ENCODE measurements at places on chromosomes 16 and 17.

GRCh38 chr17:33012522-33013033, 20.9 kb downstream of the SPACA3 start:
- DNase-seq = no peak

- DNase-seq = no peak
These were observed 121.9 kb downstream of the DNAH3 start for GRCh38 chr16:21028728-21029127.

DNA sequence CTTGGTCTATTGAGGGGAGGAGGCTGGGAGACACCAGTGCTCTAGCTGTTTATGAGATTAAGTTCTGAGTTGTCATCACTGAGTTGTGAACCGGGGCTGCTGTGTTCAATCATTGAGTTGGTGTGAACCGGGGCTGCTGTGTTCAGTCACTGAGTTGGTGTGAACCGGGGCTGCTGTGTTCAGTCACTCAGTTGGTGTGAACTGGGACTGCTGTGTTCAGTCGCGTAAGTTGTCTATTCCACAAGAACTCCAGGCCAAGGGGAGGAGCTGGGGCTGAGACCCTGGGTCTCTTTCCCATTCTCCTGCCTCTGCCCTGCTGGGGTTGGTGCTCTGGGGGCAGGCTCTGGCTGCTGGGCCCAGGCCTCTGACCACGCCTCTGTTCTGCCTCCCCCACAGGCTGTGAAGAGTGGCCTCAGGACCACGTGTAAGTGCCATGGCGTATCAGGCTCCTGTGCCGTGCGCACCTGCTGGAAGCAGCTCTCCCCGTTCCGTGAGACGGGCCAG, 24.5 kb downstream of the WNT9B start:
- DNase-seq = no peak

DNA sequence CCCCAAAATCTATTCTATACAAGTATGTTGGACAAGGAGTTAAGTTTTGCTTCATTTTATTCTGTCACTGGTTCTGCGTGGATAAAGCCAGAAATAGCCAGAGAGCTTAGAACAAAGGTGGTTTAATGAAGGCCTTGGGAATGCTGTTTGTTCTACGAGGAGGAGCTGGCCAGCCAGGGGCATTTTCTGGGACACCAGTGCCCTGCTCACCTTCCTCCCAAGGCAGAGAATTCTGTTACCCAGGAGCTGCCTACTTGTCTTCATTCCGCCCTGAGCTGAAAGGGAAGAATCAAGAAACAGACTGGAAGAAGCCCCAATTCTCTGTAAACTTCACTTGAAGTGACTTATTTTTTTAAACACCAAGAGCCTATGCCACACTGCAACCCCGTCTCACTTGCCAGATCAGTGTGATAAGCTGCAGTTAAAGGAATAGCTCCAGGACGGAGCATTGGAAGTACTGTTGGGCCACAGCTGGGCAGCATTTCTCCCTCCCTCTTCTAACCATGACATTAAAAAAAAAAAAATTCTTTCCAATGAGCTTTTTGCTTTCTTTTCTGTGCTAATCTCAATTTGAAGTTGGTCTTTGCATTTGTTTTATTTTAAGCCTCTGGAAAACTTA, 149.8 kb upstream of the DYNLRB2 start:
- no peak for DNase-seq

- no peak for DNase-seq
These were observed 13.0 kb downstream of the SARM1 start for GRCh38 chr17:28384281-28385036.

- no peak for DNase-seq
These were observed 399.7 kb downstream of the NPIPA8 start for GRCh38 chr16:17936766-17937402.

- DNase-seq = no peak
These were observed 32.6 kb upstream of the ERN1 start for GRCh38 chr17:64162554-64162953.

DNA sequence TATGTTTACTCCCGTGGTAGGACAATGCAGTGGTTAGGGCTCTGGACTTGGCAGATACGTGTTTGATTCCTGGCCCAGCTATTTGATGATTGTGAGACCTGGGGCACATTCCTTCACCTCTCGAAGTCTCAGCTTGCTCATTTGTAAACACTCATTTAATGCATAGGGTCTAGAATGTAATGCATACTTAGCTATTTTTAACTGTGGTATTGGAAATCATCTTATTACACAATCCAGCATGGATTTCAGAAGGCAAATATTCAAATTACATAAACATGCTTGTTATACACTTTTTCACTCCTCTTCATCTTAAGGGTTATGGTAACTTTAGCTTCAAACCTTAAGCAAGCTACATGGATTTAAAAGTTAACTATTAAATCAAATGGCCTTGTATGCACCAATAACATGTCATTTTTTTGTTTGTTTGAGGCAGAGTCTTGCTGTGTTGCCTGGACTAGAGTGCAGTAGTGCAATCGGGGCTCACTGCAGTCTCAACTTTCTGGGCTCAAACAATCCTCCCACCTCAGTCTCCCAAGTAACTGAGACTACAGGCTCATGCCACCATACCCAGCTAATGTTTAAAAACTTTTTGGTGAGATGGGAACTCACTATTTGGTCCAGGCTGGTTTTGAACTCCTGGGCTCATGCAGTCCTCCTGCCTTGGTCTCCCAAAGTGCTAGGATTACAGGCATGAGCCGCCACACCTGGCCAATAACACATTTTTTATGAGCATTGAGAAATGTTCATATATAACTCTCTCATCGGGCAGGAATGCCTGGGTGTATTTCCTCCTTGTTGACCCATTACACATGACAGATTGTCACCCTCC, 52.5 kb downstream of the VAT1L start:
- DNase-seq = no peak

DNA sequence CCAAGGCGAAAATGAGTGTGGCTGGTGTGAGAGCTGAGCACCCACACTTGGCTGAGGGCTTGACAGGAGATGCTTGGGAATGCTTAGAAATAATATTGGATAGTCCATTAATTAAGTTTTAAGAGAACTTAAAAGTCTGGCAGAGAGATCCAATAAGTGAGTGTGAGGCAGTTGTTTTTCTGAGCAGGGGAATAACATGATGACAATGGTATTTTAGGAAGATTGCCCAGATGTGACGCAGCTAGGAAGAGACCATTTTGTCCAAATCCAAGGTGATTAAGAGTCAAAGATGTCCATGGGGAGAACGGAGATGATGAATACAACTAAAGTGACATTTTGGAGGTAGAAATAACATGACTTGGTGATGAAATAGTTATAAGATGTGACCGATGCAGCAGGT, 102.8 kb upstream of the AXIN2 start:
- DNase-seq = no peak

DNA sequence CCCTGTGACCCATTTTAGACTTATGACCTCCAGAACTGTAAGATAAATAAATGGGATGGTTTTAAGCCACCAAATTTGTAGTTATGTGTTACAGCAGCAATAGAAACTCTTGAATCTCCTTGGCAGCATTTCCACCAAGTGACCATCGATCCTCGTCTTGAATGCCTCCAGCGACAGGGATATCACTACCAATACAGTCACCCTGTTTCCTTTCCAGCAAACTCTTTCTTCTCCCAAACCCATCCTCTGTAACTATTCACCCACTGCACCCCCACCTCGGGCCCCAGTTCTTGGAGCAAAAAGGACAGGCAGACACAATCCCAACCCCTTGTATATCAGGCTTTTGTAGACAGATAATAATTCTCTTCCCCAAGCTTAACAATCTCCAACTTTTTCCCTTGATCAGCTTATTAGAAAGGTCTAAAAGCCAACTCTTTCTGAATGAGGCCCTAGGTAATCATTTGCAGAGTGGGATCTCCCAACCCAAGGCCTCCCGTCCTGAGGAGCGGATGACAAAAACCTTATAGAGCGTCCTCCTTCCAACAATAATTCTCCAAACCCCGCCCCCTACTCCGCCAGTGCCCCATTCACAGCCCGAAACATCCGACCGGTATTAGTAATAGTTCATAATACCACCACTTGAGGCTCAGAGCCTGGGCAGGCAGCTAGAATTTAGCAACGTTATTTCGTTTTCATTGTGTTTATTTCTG, 14.7 kb upstream of the PLLP start:
- no peak for DNase-seq

GRCh38 chr17:81907219-81908145, 3.7 kb downstream of the PCYT2 start:
- DNase-seq = no peak

DNA sequence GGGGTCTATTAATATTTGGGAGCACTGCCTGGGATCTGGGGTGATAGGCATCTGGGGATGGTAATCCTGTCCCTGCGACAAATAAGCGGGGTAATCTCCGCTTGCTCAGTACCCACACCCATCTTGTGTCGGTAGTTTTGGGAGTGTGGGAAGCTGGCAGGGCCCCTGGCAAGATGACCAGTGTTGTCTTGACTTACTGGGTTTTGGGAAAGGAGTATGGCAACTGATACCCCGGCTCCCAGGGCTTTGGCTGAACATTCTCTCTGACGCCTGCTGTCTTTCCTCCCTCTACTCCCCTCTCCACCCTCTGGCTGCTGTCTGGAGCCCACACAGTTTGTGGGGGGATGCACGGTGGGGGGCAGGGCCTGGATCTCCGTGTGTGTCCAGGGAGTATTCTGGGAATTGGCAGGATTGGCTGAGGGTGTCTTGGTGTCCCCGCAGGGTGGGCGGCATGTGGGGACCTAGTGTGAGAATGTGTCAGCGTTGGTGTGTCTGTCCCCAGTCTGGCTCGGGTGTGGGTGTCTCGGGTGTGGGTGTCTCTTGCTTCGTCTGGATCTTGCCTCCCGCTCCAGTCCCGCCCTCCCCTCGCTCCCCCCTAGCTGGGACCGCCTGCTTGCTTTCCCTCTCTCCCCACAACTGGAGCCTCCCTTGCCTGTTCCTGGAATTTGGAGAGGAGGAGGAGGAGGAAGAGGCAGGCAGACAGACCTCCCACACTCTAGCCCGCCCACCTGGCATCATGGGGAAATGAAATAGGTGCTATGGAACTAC, 12.0 kb downstream of the RARA start:
- no peak for DNase-seq

DNA sequence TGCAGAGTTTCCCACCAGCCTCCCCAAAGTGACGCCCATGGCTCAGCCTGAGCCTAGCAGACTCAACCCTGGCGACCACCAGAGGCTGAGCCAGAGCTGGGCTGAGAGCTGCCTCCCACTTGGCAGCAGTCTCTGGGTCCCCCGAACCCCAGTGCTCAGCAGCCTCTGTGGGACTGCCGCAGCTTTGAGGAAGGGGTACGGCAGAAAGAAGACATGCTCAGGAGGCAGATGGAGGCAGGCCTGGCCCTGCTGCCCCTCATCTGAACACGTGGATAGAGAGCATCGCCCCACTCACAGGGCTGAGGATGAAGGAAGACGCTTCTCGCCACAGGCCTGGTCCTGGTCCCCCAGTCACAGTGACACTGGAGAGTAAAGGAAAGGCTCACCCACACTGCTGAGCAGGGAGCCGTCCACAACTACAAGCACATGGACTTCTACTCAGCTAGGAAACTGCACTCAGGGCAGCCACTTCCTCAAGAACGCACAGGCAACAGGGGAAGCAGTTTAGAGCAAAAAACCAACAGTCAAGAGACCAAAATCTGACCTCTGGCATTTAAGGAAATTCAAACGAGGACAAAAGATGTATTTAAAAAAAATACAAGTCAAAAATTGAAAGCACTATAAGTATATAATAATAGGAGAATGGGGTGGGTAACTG, 45.2 kb upstream of the GSG1L start:
- no peak for DNase-seq
